ENCODE measurements at places on chromosomes 6 and 20. TPM values are rescaled to one million over a fixed set of nuclear protein-coding genes. Genes with fewer than 3 reads are reported as not detected.

- no peak for DNase-seq
Observed at GRCh38 chr20:31637660-31638059, at the start of gene COX4I2. Gene COX4I2 (plus strand): TSS chr20:31637912. CDS start chr20:31639018, 1,106 bp downstream.

DNA sequence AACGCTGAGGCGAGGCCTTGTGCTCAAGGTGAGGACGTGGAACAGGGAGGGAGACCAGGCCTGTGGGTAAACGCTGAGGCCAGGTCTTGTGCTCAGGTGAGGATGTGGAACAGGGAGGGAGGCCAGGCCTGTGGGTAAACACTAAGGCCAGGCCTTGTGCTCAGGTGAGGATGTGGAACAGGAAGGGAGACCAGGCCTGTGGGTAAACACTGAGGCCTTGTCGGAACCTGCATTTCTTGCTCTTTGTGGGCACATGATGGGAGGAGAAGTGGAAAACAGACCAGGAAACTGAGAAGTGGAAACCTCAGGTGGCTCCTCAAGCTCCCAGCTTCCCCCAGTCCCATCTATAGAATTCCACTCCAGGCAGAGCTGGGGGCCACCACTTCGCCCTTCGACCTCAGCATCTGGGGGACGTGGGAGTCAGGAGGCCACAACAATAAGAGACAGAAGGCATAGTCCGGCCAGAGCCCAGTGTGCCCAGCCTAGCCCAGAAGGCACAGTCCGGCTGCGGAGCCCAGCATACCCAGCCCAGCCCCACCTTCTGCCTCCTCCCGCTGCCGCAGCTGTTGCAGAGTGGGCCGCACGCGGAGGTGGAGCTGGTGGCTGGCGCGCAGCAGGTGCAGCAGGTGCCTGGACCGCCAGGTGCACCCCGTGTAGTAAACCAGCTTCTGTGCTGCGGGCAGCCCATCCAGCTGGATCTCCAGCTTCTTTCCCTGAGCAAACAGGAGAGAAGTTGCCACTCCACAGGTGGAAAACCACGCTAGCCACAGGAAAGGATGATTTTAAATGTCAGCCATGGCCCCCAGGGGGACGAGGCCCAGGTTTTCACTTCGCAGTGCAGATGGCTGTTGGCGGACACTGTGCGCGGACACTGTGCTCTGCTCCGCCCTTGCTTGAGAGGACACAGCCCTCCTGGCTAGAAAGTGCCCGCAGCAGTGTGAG, 17.5 kb downstream of the FRMD1 start:
- DNase-seq, result no peak

DNA sequence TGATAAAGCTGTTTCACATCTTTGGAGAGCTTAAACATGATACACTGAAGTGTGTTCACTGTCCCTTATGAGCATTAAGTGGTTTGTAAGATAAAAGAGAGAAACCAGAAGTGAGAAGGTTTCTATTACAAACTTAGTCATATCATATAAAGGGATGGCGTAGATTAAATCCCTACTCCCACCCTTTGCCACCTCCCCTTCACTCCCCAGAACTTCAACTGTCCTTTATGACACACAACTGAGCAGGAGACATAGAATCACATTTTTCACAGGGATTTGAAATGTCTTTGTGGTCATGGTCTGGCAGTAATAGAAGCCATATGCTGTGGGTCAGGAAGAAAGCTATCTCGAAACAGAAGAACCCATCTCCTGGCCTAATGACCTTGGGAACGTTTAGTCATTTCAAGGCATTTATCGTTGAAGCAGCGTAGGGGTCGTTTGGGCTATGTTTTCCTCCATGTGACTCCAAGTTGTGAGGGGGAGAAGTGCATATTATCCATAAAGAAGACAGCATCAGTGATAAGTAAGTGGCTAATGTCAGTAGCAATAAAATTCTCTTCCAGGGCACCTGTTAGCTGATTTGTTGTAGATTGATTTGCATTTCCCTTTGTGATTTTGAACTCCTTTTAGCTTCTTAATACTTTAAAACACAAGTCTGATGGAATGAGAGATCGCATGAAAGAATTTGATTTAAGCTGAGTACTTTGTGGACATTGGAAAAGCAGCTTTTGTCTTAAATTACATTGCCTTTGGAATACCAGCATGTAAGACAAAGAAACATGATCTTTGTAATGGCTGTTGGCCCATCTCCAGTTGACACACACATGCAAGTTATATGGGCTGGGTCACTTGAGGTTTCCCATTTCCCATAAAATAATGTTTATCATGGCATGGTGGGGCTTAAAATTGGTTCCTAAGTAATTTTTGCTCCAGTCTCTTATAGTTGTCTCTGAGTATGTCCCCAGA, 501.5 kb upstream of the FLRT3 start:
- no peak for DNase-seq

WFDC10B gene
- total RNA-seq, result not detected

NMBR gene
- total RNA-seq, result 0.09 TPM

DNA sequence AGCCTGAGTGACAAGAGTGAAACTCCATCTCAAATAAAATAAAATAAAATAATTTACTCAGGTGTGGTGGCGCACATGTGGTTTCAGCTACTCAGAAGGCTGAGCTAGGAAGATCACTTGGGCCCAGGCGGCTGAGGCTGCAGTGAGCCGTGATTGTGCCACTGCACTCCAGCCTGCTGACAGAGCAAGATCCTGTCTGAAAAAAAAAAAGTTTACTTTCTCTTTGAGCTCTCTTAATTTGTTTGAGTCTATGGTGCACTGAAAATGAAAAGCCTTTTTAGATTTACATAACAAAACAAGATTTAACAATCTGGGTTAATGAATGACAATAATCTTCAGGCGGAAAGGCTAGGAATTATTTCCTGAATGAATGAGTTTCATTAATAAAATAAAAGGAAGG, 23.3 kb upstream of the NHSL1 start:
- DNase-seq, result no peak

DNA sequence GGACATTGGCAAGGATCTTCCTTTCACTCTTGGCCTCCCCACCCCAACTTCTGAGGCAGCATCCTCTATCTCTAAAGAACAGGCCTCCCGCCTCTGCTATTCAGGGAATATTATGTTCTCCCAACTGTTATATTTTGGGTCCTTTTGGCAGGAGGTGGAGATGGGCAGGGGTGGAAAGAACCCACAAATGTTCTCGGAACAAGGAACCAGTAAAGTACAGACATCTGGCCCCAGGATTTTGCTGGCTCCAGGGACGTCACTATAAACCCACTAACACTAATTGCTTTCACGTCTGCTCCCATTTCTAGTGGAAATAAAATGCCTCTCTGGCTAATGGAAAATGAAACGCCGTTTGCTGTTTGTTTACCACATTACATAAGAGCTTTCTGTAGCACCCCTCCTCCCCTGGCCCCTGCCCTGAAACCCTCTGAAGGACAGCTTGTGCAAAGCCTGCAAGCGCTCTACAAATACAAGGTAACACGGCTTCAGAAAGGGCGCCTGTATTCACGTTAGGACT, 77.7 kb upstream of the TBC1D7 start:
- DNase-seq, result no peak

- no peak for DNase-seq
Observed at GRCh38 chr20:46396052-46396740, 10.2 kb downstream of the ELMO2 start.

- DNase-seq, result no peak
Observed at GRCh38 chr6:79421001-79421411, 116.2 kb downstream of the LCA5 start.

DNA sequence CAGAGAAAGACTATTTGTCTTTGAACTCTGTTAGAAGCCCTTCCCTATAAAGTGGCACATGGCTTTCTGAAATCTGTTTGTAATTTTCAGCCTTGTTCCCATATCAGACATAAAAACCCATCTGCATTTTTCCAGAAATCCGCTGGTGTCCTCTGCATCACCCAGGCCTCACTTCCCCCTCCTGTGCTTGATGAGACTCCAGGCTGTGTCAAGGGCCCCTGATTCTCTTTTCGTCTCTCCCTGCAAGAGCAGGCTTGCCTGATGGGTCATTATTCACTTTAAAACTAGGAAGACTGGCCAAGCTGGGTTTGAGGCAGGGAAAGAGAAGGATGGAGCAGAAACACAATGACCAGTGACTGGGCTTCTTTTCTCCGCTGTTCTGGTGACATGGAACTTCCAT, 10.6 kb upstream of the PROKR2 start:
- DNase-seq, result no peak

- DNase-seq, result no peak
Observed at GRCh38 chr6:16754876-16755275, 6.4 kb downstream of the ATXN1 start.
